ENCODE measurements at places on chromosomes 7 and 10.

GRCh38 chr7:143492043-143492471, 14.4 kb downstream of the TAS2R41 start:
- no peak for DNase-seq

GRCh38 chr7:14739168-14739840, 163.2 kb downstream of the DGKB start:
- no peak for DNase-seq

GRCh38 chr7:42233171-42233570, 3.8 kb downstream of the GLI3 start:
- no peak for DNase-seq

- DNase-seq, result no peak
Observed at GRCh38 chr7:101177644-101178043, 2.4 kb downstream of the NAT16 start.

- no peak for DNase-seq
Observed at GRCh38 chr7:127665922-127666321, 13.9 kb downstream of the SND1 start.

- DNase-seq, result no peak
Observed at GRCh38 chr10:70192326-70192968, 22.1 kb upstream of the SAR1A start.

DNA sequence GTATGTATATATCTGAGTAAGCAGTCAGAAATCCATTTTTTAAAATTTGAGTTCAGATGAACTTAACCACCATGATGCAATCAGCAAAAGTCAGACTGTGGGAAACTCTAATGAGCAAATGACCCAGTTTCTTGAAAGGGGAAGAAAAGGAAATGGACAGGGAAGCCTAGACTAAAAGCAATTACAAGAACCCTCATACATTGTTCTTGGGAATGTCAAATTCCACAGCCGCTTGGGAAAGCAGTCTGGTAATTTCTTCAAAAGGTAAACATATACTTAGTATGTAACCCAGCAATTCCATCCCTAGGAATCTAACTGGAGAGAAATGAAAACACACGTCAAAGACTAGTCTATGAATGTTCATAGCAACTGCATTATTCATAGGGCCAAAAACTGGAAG, 16.4 kb upstream of the FOXK1 start:
- no peak for DNase-seq

All from chondrocyte (in vitro differentiated cells).